CD4-positive, alpha-beta T cell treated with Interleukin-4 for 1 hour (primary cell): ENCODE measurements at places on chromosomes 7 and 10.

DNA sequence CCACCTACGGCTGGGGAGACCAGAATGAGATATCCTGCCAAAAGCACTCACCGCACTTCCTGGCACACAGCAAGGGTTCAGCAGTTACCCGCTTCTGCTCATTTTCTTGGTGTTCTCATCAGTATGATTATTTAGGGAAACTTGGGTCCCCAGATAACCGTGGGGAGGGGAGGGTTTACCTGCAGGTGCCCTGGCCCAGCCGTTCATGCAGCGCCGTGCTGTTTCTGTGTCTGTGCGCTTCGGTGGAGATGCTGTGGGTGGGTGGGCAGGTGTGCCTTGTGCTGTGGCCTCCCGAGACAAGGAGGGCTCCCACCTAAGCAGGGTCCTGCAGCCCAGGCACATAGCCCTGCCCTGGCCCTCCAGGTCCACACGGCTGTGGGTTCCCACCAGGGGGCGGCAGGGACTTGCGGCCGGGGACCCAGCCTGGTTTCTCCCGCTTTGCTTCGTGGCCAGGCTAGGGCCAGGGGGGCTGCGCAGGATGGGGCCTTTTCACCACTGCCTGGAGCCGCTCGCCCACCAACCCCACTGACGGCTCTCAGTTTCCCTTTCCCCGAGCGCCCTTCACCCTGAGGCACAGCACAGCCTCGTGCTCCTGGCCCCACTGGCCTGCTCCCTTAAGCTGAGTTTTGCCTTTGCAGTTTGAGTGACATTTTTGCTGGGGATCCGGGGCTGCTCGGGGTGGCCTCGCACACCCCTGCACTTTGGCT is 78.5 kb downstream of the LHPP start:
- peak; percentile 71 for DNase-seq

- DNase-seq, result no peak
These were observed 146.8 kb downstream of the HIBADH start for GRCh38 chr7:27515933-27516332.

DNA sequence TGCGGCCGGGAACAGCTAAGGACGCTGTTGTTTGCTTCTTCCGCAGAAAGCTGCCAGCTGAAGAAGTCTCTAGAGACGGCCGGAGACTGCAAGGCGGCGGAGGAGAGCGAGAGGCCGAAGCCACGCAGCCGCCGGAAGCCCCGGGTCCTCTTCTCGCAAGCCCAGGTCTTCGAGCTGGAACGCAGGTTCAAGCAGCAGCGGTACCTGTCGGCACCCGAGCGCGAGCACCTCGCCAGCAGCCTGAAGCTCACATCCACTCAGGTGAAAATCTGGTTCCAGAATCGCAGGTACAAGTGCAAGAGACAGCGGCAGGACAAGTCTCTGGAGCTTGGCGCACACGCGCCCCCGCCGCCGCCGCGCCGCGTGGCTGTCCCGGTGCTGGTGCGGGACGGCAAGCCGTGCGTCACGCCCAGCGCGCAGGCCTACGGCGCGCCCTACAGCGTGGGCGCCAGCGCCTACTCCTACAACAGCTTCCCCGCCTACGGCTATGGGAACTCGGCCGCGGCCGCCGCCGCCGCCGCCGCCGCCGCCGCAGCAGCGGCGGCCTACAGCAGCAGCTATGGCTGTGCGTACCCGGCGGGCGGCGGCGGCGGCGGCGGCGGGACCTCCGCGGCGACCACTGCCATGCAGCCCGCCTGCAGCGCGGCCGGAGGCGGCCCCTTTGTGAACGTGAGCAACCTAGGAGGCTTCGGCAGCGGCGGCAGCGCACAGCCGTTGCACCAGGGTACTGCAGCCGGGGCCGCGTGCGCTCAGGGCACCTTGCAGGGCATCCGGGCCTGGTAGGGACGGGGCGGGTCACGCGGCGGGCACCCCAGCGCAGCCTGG is 2.4 kb downstream of the NKX2-3 start:
- no peak for DNase-seq

DNA sequence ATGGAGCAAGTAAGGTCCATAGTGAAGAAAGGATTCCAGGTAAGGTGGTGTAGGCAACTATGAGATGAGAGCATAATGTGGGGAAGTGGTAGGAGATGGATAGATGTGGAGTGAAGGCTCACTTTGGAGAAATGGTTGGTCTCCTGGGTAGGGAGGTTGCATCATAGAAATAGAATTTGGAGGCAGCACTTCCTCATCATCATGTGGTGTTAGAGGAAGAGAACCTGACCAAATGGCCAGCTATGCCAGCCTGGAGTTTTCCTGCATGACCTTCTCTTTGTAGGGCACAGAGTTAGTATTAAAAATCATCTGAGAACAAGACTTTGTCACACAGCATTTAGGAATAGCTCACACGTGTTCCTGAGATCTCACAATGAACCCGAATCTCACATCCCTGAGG is 126.7 kb upstream of the CXCL12 start:
- no peak for DNase-seq

- DNase-seq, result no peak
These were observed 251.5 kb downstream of the DOCK4 start for GRCh38 chr7:111954474-111955381.

GRCh38 chr7:143965280-143965679 is 10.6 kb downstream of the OR2F1 start:
- DNase-seq, result no peak

DNA sequence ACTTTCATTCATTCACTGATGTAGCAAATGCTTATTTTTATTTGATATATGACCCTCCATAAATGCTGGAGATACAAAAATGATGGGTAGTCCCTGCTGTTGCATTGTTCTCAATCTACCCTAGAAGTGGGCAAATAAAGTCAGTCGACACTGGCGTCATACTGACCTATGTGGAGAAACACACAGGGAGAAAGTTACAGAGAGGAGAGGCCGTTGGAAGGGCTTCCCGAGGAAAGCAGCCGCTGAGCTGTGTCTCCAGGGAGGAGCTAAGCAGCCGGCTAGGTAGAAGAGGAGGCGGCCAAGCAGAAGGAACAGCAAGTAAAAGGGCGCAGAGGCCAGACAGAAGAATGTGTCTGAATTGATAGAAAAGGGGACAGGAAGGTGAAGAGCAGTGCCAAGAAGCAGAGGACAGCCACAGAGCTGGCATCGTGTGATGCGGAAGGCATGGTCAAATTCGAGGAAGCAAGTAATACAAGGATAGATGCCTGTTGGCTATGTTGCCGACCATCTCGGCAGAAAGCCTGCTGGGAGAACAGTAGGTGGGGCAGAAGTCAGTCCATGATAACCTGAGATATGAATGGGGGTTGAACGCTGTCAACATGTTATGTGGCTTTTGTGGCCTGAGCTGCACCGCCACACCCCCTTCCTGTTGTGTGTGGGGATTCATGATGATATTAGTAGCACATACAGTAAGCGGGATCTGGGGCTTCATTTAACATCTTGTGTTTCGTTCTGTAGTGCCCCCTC is 25.9 kb downstream of the ST8SIA6 start:
- DNase-seq, result peak; percentile 73
